ENCODE measurements at places on chromosomes 5 and 9.

- DNase-seq = no peak
Observed at GRCh38 chr5:137356127-137356526, 143.0 kb downstream of the SPOCK1 start.

GRCh38 chr5:111800351-111800750, 43.4 kb upstream of the NREP start:
- no peak for DNase-seq

DNA sequence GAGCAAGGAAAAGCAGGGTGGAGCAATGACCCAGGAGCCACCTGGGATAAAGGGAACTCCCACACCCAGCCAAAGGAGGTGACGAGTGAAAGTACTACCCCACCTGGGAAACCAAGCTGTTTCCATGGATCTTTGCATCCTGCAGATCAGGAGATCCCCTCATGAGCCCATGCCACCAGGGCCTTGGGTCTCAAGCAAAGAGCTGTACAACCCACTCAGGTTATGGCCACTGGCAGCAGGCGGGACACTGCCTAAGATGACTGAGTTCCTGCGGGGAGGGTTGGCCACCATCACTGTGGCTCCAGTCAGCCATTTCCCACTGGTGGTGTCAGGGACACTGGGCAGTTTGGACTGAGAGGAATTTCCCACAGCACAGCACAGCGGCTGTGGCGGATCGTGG, 225.7 kb downstream of the CDH9 start:
- no peak for DNase-seq

DNA sequence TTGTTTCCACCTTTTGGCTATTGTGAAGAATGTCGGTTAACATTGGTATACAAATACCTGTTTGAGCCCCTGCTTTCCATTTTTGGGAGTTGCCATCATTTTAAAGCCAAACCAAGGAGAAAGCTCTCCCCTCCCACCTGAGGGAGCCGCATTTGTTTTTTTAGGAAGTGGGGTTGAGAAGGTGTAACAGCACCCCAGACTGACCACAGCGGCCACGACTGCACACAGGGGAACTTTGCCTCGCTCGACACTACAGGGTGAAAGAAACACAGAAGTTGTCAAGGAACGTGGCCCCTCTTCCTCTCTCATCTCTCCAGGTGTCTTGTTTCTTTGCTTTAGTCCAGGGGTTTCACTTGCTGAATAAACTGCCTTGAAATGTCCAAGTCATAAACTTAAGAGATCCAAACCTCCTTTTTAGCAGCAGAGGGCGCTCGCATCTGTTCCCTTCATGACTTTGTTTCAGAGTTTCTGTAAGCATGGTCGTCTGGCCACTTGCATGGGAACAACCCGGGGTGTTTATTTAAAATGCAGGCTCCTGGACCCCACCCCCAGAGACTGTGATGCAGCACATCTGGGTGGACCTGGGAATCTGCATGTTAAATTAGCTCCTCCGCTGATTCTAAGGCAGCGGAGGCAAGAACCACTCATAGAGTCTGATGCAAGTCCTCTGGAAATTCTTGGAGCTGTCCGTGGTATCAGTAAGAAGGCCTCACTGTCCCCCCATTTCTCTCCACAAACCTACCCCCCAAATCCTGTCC, 2.1 kb upstream of the TTLL11 start:
- no peak for DNase-seq

- DNase-seq = no peak
Observed at GRCh38 chr9:115482747-115483146, 364.8 kb upstream of the TNC start.

DNA sequence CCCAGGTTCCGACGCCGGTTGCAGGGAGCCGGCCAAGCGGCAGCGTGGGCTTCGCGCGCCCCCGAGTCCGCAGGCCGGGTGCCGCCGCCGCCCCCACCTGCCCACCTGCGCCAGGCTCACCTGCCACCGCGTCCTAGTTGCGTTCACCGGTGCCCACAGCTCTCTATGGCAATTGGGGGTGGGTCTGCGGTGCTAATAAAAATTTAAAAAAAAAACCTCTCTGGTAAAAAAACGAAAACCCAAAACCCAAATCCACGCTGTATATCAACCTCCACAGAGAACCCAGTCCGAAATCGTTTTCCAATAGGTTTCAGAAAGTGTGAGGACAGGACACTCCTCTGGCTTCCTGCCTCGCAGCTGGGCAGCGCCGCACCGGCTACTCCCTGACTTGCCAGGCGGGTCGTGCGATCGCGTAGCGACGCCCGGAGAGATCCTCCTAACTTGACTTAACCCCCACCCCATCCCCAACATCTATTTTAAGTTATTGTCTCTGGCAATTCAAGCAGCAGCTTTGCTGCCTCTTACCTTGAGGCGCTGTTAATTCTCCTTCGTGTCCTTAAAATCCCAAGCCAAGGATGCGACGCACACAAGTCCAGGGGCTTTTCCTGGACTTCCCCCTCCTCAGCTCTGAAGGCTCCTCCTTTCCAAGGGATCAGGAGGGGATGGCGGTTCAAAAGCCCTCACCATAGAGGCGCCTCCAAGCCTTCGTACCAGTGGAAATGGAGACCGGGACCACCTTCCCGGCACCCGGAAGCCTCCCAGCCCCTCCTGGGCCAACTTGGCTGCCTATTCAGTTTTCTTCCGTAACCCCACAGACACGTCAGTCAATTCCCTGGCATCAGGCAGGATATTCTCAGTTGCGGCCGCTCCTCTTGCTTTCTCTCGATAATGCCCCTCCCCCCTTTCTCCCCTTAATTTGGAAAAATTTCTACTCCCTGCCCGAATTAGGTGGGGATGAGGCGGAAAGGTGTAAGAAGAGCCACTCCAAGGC, 1639.4 kb upstream of the C9orf72 start:
- DNase-seq = no peak

GRCh38 chr5:26691486-26691885, 346.9 kb downstream of the CDH9 start:
- DNase-seq = no peak

- DNase-seq = no peak
Observed at GRCh38 chr9:36033788-36034187, 2.9 kb upstream of the RECK start.

All from osteocyte (in vitro differentiated cells).